ENCODE measurements at places on chromosomes 2 and 18.

- DNase-seq, result peak; percentile 50
Measured at GRCh38 chr2:120779781-120780283, 44.2 kb downstream of the GLI2 start.

DNA sequence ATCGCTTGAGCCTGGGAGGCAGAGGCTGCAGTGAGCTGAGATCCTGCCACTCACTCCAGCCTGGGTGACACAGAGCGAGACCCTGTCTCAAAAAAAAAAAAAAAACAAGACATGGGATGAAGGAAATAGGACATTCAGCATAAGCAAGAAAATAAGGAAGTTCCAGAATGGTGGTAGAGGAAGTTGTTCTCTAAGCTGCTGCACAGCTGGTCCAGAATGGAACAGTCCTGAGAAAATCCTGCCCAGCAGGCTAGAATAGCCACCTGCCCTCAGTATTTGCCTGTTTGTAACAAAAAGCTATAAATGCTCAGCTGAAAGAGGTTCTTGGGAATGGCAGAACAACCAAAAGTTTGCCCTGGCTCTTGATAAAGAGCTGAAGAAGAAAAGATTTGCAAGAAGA lies 11.1 kb upstream of the MAPRE3 start:
- DNase-seq, result no peak

DNA sequence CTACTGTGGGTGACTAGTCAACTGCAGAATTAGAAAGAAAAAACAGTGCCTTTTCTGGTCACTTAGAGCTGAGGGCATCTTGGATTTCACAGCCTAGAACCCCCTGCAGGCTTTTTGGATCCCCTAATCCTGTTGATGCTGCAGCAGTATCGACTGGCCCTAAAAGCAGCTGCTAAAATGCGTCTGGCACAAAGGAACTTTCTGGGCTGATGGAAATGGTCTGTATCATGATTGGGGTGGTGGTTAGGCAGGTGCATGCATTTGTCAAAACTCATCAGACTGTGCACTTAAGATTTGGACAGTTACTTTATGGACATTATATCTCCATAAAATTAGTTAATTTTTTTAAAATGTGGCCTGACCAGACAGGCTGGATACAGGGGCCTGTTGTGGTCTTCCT lies 149.8 kb downstream of the KLHL29 start:
- no peak for DNase-seq

DNA sequence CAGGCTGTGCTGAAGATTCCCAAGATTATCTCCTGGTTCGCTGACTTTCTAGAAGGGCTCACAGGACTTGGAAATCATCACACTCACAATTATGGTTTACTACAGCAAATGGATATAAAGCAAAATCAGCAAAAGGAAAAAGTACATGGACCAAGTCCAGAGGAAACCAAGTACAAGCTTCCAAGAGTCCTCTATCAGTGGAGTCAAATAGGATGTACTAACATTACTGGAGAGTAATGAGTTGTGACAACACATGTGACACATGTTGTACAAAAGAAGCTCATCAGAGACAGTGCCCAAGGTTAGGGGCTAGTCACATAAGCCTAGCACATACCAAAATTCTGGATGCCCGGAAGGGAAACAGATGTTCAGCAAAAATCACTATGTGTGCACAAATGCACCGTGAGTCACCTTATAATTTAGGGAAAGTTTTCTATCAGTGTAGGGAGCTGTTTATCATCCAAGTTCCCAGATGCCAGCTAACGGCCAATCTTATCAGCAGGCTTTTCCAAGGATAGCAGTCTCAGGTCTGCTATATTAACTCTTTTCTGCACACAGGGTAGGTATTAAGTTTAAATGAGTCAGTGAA lies 9.5 kb downstream of the TMEM237 start:
- DNase-seq, result no peak
